IMR-90 (cell line): ENCODE measurements at places on chromosomes 2 and 18.

GRCh38 chr2:230872968-230873660, 8.4 kb downstream of the ITM2C start:
- DNase-seq, result no peak
- no peaks in the 10 kb centered on the region for H3K27me3 ChIP-seq
- H3K36me3 ChIP-seq, result peaks cover 26% of the 10 kb centered on the region
- H3K4me1 ChIP-seq, result peaks cover 5% of the 10 kb centered on the region; the same call in 1 of the 2 replicates
- no peak overlapping the region for H3K27ac ChIP-seq

DNA sequence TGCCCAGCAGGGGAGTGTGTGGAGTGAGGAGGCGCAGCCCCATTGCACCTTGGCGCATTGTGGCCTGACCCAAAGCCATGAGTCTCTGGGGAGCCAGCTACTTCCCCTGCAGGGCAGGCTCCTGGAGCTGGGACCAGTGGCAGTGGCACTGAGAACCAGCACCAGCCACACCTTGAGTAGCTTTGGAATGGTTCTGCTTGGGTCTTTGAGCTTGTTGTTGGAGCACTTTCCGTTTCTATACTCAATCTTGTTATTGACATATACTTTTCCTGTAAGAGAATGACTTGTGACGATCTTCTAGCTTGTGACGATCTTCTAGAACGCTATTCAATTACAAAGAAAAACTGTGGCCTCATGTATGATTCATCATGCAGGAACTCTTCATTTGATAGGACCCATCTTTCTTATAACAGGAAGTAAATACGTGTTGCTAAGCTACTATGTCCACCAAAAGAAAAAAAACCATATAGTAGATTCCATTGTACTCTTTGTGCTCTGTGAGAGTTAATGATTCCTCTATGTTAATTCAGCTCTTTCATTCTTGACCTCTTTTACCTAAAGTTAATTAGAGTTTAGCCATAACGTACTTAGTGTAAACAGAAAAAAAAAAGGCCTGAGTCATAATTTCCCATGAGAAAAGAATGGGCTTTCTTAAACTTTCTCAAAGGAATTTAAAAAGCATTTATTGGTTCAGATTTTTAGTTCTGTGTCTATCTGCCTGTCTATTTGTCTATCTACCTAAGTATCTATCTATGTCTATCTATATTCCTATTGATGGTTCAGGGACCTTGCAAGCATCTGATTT, 113.1 kb downstream of the GATA6 start:
- no peaks in the 10 kb centered on the region for H3K36me3 ChIP-seq
- peak overlapping the region; percentile 16; the same call in 1 of the 2 replicates for H3K27ac ChIP-seq
- peaks cover 8% of the 10 kb centered on the region for H3K4me1 ChIP-seq
- H3K4me3 ChIP-seq, result no peak overlapping the region
- DNase-seq, result peak; percentile 96

DNA sequence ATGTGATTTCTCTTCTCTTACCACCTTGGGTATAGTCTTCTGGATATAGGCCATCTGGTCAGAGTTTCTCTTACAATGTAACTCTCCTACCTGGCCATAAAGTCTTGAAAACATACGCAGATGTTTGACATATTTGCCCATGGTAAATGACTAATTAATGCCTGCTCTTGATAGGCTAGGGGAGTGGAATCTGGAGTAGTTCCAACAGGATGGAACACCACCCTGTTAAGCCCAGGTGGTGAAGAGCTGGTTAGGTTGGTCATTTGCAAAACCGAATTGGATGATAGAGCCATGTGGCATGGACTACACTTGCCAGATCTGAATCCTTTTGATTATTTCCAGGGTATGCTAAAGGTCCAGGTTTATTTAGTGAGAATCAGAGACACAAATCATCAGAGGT, 36.5 kb downstream of the HADHB start:
- H3K36me3 ChIP-seq, result peaks cover 35% of the 10 kb centered on the region
- no peak overlapping the region for H3K4me3 ChIP-seq
- H3K27ac ChIP-seq, result no peak overlapping the region
- peaks cover 2% of the 10 kb centered on the region; the same call in 1 of the 2 replicates for H3K4me1 ChIP-seq

DNA sequence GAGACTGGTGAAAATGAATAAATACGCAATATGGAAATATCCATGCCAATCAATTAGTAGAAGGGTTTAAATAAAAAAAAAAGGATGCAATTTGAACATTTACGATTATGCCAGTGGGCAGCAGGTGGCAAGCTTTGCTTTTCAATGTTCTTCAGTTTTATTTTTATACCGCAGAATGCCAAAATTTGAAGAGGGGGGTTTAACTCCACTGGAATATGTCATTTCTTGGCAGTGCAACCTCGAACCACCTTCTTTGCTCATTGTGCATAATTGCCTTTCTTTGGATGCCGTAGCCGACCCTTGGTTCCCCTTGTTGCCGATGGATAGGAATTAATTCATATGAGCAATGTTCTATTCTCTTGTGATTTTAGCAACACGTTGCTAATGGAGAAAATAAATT, 88.0 kb downstream of the LTBP1 start:
- H3K27ac ChIP-seq, result no peak overlapping the region
- no peak for DNase-seq
- no peaks in the 10 kb centered on the region for H3K36me3 ChIP-seq
- no peaks in the 10 kb centered on the region for H3K27me3 ChIP-seq
- H3K4me1 ChIP-seq, result peaks cover 4% of the 10 kb centered on the region

DNA sequence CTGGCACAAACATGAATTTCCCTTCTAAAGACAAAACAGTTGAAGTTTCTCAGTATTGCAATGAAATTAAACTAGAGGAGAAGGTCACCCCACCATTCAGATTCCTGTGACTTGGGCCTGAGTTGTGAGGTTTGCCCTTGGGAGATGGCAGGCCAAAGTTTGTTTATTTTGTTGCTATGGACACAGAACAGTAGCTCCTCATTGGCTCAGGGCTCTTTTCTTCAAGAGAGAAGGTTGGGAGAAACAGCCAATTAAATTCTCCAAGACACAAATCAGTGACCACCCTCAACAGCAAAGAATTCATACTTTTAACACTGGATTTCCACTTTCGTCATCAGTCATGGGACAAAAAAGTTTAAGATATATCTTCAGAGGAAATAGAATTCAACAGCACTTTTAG, at the start of gene FLACC1:
FLACC1 (minus strand) TSS at position 125 of the 400 bp plus-strand sequence. CDS start 5,941 bp downstream, outside the sequence.
- H3K4me1 ChIP-seq, result peaks cover 10% of the 10 kb centered on the region
- no peak within 1 kb of the TSS for H3K4me3 ChIP-seq
- no peak within 1 kb of the TSS for H3K27ac ChIP-seq
- H3K36me3 ChIP-seq, result no peaks in the 10 kb centered on the region; the same call in 1 of the 2 replicates
- peak; percentile 82 for DNase-seq

- no peaks in the 10 kb centered on the region for H3K27me3 ChIP-seq
- no peak overlapping the region for H3K4me3 ChIP-seq
- H3K4me1 ChIP-seq, result peaks cover 4% of the 10 kb centered on the region
- no peak overlapping the region for H3K27ac ChIP-seq
Measured at GRCh38 chr2:64727013-64727767, 73.5 kb upstream of the SERTAD2 start.

DNA sequence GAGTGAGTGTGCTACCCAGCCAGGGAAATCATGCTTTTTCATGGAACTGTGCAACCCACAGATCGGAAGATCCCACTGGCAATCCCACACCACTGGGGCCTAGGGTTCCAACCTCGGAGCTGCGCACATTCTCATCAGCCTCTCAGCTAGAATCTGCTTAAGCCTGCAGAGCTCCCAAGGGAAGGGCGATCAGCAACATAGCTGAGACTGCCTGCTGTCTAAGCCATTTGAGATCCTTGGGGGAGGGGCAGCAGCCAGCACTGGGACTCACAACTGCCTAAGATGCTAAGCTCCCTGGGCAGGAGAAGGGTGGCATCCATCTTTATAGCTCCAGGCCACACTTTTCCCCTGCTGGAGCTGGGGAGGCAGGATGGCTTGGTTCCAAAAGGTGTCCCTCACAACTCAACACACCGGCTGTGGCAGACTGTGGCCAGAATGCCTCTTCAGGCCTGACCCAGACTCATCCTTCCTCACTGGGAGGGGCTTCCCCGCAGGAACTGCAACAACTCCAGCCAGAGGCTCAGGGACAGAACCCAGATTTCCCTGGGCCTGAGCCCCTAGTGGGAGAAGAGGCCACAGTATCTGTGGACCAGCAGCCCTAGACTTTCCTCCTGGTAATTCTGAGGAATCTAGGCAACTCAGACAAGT, 1133.3 kb upstream of the PIK3C3 start:
- no peaks in the 10 kb centered on the region for H3K27me3 ChIP-seq
- H3K4me3 ChIP-seq, result no peak overlapping the region
- no peak for DNase-seq
- no peaks in the 10 kb centered on the region for H3K4me1 ChIP-seq
- no peak overlapping the region for H3K27ac ChIP-seq

DNA sequence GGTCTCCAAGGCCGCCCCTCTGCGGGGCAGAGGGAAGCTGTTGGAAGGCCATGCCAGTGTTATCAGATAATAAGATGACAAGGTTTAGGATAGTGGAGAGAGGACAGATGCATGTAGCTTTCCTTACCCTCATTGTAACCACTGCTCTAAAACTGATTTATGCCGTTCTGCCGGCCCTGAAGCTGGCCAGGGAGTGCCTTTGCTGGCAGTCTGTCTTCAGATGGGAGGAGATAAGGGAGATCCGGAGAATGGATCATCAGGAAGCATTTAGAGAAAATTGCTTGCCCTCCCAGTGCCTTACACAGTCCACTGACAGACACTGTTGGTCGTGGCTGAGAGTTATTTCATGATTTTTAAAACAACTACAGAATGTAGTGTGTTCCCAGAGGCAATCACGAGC, 35.4 kb upstream of the MYO3B start:
- H3K36me3 ChIP-seq, result no peaks in the 10 kb centered on the region
- H3K4me3 ChIP-seq, result no peak overlapping the region
- no peak for DNase-seq
- H3K4me1 ChIP-seq, result no peaks in the 10 kb centered on the region
- H3K27me3 ChIP-seq, result no peaks in the 10 kb centered on the region

GRCh38 chr18:10249801-10250200, 204.6 kb upstream of the APCDD1 start:
- H3K4me3 ChIP-seq, result no peak overlapping the region
- no peaks in the 10 kb centered on the region for H3K4me1 ChIP-seq
- no peak overlapping the region for H3K27ac ChIP-seq
- H3K27me3 ChIP-seq, result peaks cover 12% of the 10 kb centered on the region
- no peak for DNase-seq
